ENCODE measurements at places on chromosomes 13 and 19.

GRCh38 chr19:8147582-8147978 is 1.8 kb downstream of the FBN3 start:
- DNase-seq, result no peak

- DNase-seq, result no peak
Observed at GRCh38 chr13:84812078-84812477, 929.8 kb upstream of the SLITRK1 start.

- no peak for DNase-seq
Observed at GRCh38 chr19:1392407-1392806, 8.7 kb downstream of the NDUFS7 start.

GRCh38 chr13:28655561-28655960 is 3.4 kb upstream of the POMP start:
- no peak for DNase-seq

DNA sequence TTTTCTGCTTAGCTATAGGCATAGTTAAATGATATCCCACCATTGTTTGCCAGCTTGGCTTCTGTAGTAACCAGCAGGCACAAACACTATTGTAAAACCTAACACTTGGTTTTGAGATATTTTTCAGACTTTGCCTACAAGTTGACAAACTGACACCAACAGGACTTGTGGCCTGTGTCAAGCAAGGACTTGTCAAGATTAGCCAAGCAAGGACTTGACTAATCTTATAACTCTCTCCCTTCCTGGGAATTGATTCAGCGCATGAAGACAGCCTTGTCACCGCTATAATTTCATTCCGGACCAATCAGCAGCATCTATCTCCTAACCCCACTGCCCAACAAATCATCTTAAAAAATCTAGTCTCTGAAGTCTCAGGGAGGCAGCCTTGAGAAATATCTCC is 72.7 kb upstream of the SLITRK1 start:
- DNase-seq, result no peak

DNA sequence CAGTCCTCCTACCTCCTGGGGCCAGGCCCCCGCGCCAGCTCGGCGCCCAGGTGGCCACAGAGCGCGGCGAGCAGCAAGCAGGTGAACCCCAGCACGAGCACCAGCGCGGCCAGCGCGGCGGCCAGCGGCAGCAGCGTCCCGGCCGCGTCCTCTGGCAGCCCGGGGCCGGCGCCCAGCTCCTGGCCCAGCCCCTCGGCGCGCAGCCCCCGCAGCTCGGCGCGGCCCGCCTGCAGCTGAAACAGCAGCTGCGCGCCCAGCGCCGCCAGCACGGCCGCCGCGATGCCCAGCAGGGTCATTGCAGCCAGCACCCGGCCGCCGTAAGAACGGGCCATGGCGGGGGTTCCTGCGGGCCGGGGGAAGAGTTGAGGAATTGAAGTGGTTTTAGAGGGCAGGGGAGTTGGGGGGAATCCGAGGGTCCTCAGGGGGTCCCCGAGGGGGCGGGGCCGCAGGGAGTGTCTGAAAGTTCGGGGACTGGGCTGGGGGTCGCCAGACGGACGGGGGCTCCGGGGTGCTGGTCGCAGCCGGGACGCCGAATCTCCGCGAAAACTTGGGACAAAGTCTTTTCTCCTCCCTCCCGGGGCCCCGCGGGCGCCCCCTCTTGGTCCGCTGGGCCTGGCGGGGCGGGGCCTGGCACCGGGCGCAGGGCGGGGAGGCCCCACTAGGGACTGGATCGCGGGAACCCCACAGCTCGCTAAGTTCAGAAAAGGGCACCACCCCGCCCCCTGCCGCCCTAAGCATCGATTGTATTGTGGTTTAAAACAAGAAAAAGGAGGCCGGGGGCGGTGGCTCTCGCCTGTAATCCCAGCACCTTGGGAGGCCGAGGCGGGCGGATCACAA is at the start of gene TMEM221:
Gene TMEM221 (minus strand): TSS at position 538 of the 837 bp plus-strand sequence. CDS start 206 bp downstream, at position 332.
- peak; percentile 51 for DNase-seq

GRCh38 chr19:48495396-48495795 is 16.2 kb downstream of the LMTK3 start:
- no peak for DNase-seq

GRCh38 chr19:39845584-39845932 is 621 bp downstream of the FBL start:
- no peak for DNase-seq

DNA sequence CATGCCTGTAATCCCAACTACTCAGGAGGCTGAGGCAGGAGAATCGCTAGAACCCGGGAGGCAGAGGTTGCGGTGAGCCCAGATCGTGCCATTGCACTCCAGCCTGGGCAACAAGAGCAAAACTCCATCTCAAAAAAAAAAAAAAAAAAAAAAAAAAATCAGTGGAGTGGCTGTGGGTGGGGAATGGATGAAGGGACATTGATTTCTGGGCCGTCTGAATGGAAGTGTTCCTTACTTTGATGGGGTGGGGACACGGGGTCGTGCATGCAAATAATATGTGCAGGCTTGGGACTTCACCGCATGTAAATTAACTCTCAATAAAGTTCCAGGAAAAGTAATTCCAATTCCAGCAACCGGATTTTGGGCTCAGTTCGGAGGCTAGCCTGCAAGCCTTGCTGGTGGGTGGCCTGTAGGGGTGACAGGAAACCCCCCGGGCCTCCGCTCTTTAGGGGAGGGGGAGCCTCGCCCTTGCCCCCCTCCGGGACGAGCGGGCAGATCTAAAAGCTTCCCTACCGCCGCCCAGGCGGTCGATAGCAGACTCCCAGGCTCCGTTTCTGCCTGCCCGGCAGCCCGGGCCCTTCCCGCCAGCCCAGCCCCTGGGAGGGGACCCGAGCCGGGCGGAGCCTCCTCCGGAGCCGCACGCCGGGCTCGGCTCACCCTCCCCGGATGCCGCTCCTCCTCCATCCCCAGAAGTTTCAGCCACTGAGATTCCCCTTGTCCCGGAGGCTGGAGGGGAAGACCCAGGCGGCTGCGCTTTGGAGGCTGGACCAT is 48.0 kb upstream of the ADGRE5 start:
- no peak for DNase-seq

- no peak for DNase-seq
Observed at GRCh38 chr19:19214892-19215291, 3.1 kb downstream of the NCAN start.

GRCh38 chr19:43681821-43682220 is 11.9 kb upstream of the PLAUR start:
- no peak for DNase-seq

DNA sequence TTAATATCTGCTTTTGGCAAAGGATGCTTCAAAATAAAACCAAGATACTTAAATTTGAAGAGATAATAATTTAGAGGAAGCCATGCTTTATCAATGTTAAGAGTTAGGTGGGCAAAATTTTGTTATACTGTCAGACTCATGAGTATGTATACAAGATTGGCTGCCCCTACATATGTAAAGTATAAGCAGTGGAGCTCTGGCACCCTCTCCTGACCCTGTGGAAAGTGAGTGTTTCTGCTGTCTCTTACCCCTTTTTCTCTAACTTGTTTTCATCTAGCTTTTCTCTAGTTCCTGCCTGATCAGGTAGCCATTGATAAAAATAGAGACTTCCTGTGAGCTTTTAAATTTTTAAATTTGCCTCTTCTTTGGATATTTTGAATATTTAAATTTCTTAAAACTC is 710.9 kb upstream of the SPRY2 start:
- DNase-seq, result no peak

GRCh38 chr13:65913173-65913572 is 1317.0 kb downstream of the PCDH9 start:
- no peak for DNase-seq

DNA sequence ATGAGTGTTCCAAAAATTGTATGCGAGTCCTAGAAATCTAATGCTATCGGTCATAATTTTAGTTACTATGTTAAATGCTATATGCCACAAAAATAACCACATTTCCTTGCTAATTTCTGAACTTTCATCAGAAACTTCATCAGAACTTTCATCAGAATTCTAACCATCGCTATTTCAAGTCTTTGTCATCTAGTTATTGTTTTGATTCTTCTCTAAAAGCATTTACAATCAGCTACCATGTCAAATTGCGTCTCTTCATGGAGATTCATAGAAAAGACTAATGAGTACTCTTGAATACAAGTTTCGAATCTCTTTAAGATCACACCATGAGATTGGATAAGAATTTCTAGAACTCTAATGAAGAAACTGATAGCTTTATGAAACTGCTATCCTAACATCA is 52.7 kb upstream of the TM9SF2 start:
- no peak for DNase-seq

DNA sequence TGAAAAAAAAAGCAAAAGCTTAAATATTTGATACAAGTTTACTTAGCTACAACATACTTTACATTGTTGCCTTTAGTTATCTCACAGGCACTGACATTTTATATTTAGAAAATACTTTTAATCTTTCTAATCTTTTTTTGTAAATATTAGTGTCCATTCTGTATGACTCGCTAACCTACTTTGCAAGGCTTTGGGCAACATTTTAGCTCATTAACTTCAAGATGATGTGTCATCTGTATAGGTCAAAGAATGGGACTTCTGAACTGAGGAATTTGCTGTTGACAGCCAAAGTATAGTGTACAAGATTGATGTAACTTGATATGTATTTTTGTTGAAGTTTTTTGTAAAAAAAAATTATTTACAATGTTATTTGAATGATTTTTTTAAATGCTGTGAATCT is 2.7 kb upstream of the C1QTNF9 start:
- DNase-seq, result no peak

- DNase-seq, result no peak
Observed at GRCh38 chr19:33402421-33403220, 29.1 kb downstream of the CEBPG start.
